ENCODE measurements at places on chromosomes 12 and 14.

DNA sequence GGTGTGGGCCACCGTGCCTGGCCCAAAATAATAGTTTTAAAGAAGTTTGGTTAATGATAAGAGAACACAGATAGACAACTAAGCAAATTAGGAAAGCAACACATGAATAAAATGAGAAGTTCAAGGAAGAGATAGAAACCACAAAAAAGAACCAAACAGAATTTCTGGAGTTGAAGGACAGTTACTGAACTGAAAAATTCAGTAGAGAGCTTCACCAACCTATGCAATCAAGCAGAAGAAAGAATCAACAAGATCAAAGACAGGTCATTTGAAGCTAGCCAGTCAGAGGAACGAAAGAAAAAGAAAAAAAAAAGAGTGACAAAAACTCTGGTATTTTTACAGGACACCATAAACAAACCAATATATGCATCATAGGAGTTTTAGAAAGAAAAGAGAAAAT is 15.4 kb upstream of the KRT83 start:
- no peak for DNase-seq

- DNase-seq, result no peak
Measured at GRCh38 chr14:79083356-79083755, 913.2 kb downstream of the NRXN3 start.

DNA sequence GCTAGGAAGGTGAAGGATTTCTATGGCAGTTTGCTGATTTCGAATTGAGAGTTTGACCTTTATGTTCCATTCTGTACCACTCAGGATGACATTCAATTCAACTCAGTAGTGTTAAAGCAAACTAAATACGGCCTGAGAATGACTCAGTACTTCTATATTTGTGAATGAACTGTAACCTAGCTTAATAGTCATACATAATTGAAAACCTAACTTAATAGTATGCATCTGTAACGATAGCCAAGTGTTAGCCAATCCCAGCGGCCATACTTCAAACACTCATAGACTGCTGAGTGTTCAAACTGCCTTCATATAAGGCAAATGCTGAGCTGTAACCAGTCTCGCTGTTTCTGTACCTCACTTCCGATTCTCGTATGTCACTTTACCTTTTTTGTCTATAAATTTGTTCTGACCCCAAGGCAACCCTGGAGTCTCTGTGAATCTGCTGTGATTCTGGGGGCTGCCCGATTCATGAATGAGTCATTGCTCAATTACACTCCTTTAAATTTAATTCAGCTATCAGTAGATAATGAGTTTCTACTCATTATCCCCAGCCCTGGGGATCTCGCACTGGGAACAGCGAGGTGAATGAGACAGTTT is 98.5 kb upstream of the SLC24A4 start:
- DNase-seq, result peak; percentile 51

DNA sequence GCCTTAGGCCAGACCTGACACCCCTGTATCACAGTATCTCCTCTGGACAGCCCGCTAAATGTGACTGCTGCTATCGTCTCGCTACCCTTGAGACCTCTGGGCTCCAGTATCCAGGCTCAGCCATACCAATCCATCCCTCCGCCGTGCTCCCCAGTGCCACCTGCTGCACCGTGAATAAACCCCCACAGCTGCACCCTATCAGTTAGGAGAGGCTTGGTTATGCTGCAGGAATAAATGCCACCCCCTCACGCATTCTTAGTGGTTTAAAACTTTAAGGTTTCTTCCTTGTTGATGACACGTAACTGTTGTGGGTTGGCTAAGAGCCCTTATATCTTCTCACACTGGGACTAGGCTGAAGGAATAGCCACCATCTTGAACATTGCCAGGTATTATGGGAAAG is 12.1 kb downstream of the CCDC63 start:
- no peak for DNase-seq

- DNase-seq, result no peak
Measured at GRCh38 chr12:103994235-103994634, 28.6 kb downstream of the TDG start.

DNA sequence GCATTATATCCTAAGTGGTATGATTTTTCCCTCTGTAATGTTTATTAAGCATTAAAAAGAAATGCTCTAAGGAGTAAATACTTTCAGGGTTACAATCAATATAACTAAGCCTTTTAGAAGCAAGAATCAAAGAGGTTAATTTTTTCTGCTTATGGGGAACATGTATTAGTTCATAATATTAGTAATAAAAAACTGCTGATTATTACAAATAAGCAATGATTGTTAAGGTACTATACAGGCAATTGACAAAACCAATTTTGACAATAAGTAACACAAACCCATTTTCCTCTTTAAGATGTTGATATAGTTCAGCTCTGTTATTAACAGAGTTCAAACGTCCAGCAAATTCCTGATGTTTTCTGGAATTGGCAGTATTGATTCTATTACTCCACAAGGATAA is 31.8 kb downstream of the INTS13 start:
- DNase-seq, result no peak

DNA sequence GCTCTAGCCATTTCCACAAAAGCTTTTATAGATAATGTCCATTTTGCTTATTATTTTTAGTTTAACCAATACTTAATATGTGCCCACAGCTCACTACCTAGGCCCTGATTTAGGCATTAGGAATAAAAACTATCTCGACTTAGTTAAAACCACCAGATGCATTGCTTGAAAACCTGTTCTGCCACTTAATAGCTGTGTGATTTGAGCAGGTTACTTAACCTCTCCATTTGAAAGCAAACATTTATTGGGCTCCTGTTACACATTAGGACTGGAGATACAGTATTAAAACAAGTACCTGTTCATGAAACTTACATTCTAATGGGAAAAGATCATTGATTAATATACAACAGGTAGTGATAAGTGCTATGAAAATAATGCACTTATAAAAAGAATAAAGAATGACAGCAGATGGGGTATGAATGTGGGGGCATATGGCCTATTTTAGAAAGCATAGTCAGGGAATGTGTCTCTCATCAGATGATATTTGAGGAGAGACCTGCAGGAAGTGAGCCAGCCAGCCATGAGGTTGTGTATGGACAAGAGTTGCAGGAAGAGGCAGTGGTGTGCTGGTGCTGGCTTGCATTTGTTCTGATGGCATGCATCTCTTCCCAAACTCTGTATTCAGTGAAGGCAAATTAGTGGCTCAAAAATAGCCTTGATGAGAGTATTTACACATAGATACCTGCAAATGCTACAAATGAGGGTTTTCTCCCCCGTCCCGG is 34.3 kb downstream of the NOPCHAP1 start:
- DNase-seq, result peak; percentile 59

GRCh38 chr12:46522071-46522470 is 149.5 kb upstream of the SLC38A2 start:
- no peak for DNase-seq

GRCh38 chr14:50362764-50363713 is 33.6 kb downstream of the CDKL1 start:
- DNase-seq, result no peak

- DNase-seq, result no peak
Measured at GRCh38 chr12:23564451-23565152, 384.9 kb downstream of the SOX5 start.

- no peak for DNase-seq
Measured at GRCh38 chr14:69400154-69400553, 1.7 kb downstream of the SLC39A9 start.

DNA sequence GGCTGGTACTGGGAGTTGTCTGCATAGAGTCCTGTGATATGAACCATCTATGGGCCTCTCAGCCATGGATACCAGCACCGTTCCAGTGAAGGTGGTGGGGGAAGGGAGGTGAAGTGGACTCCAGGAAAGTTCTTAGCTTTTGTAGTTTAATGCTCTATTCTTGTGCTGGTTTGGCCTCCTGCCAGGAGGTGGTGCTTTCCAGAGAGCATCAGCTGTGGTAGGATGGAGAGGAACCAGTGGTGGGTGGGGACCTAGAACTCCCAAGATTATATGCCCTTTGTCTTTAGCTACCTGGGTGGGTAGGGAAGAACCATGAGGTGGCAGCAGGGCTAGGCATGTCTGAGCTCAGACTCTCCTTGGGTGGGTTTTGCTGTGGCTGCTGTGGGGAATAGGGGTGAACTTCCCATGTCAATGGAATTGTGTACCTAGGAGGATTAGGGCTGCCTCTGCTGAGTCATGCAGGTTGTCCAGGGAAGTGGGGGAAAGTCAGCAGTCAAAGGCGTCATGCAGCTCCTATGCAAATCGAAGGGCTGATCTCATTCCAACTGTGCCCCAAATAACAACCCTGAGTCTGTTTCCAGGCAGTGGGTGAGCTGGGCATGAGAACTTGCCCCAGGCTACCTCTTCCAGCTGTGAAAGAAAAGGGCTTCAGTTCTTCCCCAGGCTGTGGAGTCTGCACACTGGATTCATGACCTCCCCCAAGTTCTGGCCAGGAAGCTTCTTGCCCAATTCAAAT is 14.2 kb downstream of the GZMH start:
- no peak for DNase-seq

DNA sequence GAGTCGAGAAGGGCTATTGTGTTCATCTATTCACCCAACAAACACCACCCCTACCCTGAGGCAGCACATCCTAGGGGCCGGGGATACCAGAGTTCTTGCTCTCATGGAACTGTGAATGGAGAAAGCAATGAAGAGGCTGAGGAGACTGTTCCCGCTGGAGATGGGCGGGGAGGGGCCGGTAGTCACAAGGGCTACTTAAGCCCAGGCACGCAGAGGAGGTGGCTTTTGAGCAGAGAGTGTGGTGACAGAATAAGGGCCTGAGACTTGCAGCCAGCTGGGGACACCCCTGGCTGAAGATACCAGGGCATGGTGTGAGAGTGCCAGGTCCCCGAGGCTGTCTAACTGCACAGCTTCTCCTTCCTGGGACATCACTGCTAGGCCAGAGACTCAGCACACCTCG is 114.1 kb upstream of the EVL start:
- no peak for DNase-seq

- DNase-seq, result no peak
Measured at GRCh38 chr12:78725951-78726580, 138.5 kb upstream of the SYT1 start.

DNA sequence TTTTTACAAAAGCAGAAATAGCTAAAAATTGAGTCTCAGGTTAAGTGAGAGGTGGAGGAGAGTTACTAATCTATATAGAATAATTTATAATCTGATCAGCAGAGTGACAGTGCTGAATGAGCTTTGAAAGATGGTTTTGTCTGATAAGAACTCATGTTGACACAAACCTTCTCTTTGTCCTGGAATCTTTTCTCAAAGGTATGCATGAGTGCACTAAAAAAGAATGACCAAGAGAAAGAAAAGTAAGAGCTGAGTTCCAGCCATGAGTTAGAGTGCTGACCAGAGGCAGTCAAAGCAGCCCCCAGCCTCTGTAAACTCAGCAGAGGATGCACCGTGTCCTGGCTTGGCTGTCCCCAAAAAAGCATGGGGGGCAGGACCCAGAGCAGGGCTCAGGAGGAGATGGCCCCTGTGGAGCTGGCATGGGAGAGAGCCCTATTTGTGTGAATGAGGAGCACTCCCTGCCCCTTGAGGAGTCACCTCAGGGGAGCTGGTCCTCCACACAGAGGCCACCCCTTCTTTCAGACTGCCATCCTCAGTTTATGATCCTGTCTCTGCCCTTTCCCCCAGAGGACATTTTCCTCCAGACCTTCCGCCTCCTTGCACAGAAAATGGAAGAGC is 129.8 kb downstream of the SEC23A start:
- no peak for DNase-seq

Data from PC-3 (cell line).